HFF-Myc (cell line): ENCODE measurements at places on chromosomes 3 and 15.

DNA sequence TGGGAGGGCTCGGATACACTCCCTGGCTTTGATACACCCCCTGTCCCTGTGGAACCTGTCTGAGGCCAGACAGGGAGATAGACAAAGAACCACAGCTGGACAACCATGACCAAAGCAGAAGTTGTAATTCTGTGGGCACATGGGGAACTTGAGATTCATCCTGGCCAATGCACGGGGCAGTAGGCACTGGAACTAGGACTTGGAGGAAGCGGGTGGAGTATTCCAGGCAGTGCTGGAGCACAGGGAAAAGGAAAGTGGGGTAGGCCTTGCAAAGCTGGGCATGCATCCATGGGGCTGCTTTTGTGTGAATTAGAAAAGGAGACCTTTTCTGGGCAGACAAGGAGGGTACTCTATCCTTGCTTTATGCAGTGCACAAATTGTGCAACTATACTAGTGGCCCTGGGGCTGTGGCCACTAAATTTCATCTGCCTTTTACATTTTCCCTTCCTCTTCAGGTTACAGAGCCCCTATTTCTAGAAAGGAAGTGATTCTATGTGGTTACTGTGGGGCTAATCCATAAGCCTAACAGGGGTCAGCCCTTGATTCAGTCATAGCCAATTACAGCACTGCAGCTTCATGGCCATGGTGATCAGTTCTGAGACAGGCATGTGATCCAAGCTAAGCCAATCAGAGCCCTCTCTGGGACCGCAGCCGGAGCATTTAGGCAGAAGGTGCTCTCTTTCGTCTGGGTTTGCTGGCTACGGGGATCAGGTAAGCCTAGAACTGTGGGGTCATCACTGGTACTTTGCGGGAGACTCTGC lies 21.0 kb downstream of the CRABP1 start:
- DNase-seq = no peak

GRCh38 chr3:48634661-48635221 lies 520 bp downstream of the SLC26A6 start:
- DNase-seq = peak; percentile 29

DNA sequence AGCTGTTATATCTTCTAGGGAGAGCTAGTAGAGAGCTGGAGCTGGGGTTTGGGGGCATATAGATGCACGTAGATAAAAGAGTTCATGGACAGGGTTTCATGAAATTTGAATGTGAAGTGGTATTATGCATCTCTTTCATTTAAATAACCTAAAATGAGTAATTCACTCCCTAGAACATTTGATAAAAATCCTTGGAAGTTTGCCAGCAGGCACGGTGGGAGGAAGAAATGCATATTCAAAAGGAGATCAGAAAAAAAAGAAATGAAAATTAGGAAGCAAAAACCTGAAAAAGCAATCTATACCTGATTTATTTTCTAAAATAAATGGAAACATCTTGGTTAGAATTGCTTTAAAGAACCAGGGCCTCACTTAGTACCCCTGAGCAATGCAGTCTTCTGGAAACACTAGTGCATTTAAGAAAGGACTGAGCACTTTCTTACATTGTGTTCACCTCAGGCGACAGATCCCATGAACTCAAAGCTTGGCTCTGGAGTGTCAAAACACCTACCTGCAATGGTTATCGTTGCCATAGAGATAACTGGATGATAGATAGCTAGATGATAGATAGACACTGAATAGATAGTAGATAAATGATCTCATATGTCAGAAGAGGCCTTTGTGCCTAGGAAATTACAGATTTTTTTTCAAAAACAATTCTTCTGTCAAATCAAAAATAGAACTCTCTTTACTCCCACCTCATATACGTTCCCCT lies 458.6 kb upstream of the THRB start:
- no peak for DNase-seq

GRCh38 chr3:33826688-33827087 lies 28.3 kb downstream of the PDCD6IP start:
- peak; percentile 16 for DNase-seq

GRCh38 chr3:181885868-181886630 lies 174.3 kb downstream of the SOX2 start:
- no peak for DNase-seq

- DNase-seq = no peak
These were observed 107.9 kb downstream of the MYLK start for GRCh38 chr3:123776071-123776782.

- DNase-seq = no peak
These were observed 458.1 kb downstream of the TBL1XR1 start for GRCh38 chr3:176739159-176739558.

- no peak for DNase-seq
These were observed 379.9 kb upstream of the RASGRP1 start for GRCh38 chr15:38944536-38944935.

GRCh38 chr3:4994823-4995499 lies 15.7 kb downstream of the BHLHE40 start:
- no peak for DNase-seq

DNA sequence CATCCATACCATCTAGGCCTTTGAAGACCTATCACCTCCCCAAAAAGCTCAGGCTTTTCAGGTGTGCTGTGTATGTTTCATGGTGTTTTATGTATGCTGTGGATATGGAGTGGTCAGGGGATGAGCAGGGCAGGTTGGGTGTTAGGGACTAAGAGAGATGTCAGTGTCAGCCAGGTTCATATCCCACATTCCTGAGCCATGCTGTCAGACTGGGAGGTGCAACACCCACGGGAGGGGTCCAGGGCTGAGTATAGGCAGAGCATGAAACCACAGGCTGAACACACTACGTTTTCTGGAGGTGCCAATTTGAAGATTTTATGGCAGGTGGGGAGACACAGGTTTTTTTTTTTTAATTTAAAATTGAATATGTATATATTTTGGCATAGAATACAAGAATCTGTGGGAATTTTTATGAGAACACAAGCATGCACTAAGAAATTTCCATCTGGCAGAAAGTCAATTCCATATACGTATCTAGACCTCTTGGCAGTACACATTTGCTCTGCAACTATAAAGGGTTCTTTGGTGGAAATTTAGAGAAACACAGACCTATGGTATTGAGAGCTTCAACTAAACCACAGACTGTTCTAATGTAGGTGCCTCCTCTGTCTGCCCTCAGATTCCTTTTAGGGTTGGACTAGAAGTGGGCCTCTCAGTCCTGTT lies 101.9 kb upstream of the RNU6-1 start:
- no peak for DNase-seq

GRCh38 chr3:13292375-13292774 lies 127.7 kb downstream of the NUP210 start:
- DNase-seq = no peak

GRCh38 chr3:122533931-122534334 lies 19.2 kb upstream of the KPNA1 start:
- peak; percentile 62 for DNase-seq

- DNase-seq = no peak
These were observed 10.1 kb upstream of the WNT5A start for GRCh38 chr3:55497250-55497649.

- DNase-seq = no peak
These were observed 33.5 kb downstream of the SLC9C1 start for GRCh38 chr3:112260563-112260962.

DNA sequence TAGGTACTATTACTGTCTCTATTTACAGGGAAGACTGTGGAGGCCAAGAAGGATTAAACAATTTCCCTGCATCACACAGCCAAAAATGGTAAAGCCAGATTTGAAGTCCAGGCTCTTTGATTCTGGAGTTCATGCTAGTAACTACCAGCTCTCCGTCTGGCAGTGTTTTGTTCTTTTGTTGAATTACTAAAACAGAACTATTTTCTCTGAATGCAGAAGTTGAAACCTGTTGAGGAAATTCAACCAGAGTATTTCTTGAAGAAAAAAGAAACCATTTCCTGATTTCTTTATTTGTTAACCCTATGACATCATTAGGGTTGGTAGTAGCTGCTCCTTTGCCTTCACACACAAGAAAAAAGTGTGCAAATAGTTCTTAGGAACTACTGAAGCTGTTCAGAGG lies 34.3 kb downstream of the CRTC3 start:
- DNase-seq = no peak

GRCh38 chr3:14852717-14853116 lies 34.0 kb downstream of the FGD5 start:
- DNase-seq = no peak

DNA sequence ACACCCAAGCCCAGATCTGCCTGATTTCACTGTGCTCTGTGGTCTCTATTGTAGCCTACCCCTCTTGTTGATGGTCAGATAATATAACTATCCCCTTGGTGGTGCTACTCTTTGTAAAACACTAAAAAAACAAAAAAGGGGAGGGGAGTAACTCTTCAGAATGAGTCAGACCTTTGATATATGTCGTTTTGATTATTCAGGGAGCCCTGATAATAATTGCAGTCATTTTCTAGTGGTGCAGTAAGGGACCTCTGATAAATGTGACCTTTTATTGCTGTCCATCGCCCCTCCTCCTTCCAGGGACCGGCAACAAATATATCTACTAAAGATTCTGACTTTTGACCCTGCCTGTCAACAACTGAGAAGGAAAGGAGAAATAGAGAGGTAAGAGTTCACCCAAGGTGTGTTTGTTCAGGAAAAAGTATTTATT lies 45.1 kb upstream of the MAGI1 start:
- DNase-seq = no peak

GRCh38 chr3:178709051-178709450 lies 172.8 kb downstream of the KCNMB2 start:
- DNase-seq = no peak

DNA sequence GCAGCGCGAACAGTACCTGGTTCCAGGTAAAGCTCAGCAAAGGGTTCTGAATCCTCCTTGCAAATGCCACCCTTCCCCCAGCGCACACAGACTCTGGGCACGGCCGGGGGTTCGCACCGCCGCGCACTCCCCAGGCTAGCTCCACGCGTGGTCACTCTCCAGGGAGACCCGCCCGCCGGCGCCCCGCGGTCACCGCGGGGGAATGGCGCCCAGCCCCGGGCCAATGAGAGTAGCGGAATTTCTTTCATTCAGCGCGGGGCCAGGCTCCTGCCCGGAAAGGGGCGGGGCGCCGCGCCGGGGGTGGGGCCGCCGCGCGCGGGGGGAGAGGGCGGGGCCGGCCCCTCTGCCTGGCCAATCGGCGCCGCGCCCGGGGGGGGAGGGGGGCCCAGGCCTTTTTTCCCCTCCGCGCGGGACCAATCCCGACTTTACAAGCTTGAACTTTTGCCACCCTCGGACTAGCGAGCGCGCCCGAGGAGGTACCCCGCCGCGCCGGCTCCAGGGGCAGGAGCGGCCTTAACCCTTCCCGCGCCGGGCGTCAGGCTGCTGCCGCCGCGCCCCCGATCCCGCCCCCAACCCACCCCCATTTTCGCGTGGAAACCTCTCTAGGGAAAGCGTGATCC lies 1.1 kb upstream of the SMAD6 start:
- DNase-seq = peak; percentile 60

GRCh38 chr3:62233065-62233464 lies 140.3 kb downstream of the FEZF2 start:
- DNase-seq = no peak

DNA sequence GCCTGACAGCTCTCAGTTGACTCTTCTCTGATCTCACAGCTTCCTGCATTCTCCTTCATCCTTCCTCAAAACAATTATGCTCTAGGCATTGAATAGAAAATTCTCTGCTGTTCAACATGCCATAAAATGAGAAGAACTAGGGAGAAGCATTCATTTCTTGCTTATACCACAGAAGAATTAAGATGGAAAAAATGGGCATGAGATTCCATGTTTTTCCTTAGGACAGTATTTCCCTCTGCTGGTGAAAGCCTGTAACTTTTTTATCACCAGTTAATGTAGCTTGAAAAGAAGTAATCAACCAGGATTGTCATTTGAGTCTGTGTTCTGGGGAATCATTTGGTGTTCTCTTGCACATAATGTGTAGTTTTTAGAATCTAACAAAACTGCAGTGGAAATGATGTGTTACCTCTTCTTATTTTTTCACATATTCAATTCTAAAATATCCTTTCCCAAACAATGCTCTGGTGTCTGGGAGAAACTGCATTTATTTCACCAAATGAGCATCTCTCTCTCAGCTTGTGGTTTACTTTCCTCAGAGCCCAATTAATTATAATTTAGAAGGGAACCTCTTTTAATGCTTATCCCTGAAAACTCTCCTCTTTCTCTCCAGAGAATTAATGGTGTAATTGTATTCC lies 92.8 kb upstream of the DCBLD2 start:
- DNase-seq = peak; percentile 35

GRCh38 chr15:69751566-69751965 lies 298.9 kb downstream of the RPLP1 start:
- DNase-seq = peak; percentile 41

GRCh38 chr3:82410366-82410765 lies 648.9 kb upstream of the GBE1 start:
- no peak for DNase-seq

- no peak for DNase-seq
These were observed 125.9 kb downstream of the LEKR1 start for GRCh38 chr3:156952011-156952410.

- no peak for DNase-seq
These were observed 29.3 kb downstream of the SHQ1 start for GRCh38 chr3:72818905-72819304.

DNA sequence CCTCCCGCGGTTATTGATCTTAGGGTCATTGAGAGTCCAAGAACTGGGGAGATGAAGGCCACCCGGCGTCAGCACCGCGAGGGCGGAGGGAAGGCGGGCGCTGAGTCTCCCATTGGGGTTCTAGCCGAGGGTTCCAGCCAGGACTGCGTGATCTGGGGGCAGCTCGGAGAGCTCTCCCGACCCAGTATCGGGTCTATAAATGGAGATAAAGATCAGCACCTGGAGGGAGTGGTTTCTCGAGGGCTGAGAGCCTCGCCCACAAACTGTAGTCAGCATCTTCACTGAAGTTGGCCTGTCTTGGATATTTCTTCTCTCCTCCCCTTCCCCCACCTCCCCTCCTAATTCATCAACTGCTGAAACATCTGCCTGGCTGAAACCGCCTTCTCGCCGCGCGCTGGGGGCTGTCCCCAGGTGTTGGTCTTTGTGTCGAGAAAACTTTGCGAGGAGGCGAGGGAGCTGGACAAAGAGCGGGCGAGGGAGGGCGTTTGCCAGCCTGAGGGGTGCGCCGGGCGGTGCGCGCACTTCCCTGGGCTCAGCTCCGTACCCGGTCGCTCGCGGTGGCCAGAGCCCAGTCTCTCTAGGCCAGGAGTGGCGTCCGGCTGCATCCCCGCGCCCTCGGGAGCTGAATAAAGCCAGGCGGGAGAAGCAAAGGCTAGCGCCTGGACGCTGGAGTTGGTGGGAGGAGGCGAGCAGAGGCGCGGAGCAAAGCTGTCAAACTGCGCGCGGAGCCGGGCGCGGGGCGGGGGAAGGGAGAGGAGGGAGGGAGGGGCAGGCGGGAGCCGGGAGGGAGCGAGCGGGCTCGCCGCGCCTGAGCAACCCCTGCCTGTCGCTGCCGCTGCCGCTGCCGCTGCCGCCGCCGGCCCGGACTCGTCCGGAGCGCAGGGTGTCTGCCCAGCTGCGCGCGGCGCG lies at the start of gene ST8SIA2:
Gene ST8SIA2, plus strand, starts transcription at position 811 of the 909 bp plus-strand sequence. CDS start 184 bp downstream, outside the sequence.
- DNase-seq = no peak

GRCh38 chr3:189322339-189322738 lies 150.6 kb downstream of the TPRG1 start:
- DNase-seq = no peak

GRCh38 chr3:123685780-123686179 lies 100.9 kb upstream of the HACD2 start:
- DNase-seq = no peak

DNA sequence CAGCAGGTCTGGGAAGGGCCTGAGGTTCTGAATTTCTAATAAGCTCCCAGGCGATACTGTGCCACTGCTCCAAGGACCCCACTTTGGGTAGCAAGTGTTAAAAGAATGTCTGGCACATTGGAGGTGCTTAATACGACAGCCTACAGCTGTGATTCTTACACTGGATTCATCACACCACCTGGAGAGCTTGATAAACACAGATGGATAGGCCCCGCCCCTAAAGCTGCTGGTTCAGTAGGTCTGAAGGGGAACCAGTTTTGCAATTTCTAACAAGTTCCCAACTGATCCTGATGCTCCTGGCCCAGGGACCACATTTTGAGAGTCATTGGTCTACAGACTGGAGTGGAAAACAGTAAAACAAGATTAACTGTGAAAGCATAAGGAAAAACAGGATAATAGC lies 124.8 kb upstream of the ST8SIA2 start:
- no peak for DNase-seq
